K562 (cell line): ENCODE measurements at places on chromosomes 7 and 10. TPM values are rescaled to one million over a fixed set of nuclear protein-coding genes. Genes with fewer than 3 reads are reported as not detected.

AS3MT gene
- 0.25 and 0.29 TPM in 2 replicates for total RNA-seq

POLR2J2 gene
- total RNA-seq = 11.6 and 13.6 TPM in 2 replicates

GRCh38 chr10:68111584-68111983, 2.3 kb downstream of the MYPN start:
- H3K27ac ChIP-seq = no peak overlapping the region
- H3K4me1 ChIP-seq = no peaks in the 10 kb centered on the region
- DNase-seq = no peak
- H3K36me3 ChIP-seq = no peaks in the 10 kb centered on the region

LRIT1 gene
- not detected in 2 replicates for total RNA-seq

POM121C gene
- total RNA-seq = 88.2 and 93.4 TPM in 2 replicates

CYP3A7 gene
- not detected in 2 replicates for total RNA-seq

DNA sequence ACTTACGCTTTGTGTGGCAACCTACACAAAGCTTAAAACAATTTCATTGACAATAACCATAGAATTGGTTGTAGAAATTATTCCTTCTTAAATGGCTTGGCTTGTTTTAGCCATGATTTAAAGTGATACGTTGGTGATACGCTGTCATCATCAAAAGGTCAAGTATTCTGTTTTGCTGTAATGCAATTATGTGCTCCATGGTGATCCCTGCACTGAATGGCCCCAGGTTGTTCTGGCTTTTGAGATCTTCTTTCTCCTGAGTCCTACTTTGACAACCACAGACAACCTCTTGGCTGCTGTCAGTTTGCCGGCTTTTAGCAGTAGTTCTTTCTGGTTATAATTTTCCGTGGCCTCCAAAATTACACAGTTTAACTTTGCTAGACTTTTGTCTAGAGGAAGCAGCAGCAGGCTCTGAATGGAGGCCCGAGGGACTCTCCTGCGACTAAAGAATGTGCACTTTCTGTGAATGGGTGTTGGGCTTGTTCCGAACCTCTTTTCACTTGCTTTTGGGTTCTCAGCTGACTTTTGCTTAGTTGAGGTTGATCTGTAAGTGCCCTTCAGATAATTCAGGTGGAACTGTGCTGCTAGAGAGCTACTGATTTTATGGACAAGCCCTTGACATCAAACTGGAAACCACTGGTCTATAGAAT, 104.7 kb downstream of the TMEM178B start:
- H3K4me3 ChIP-seq = no peak overlapping the region
- no peak overlapping the region for H3K27ac ChIP-seq
- DNase-seq = no peak
- H3K36me3 ChIP-seq = no peaks in the 10 kb centered on the region
- H3K4me1 ChIP-seq = no peaks in the 10 kb centered on the region

ASB13 gene
- total RNA-seq = 28.8 and 33.2 TPM in 2 replicates

GRCh38 chr10:96860631-96861277, 28.7 kb downstream of the LCOR start:
- H3K27me3 ChIP-seq = no peaks in the 10 kb centered on the region
- no peak overlapping the region for H3K4me3 ChIP-seq
- H3K4me1 ChIP-seq = peaks cover 17% of the 10 kb centered on the region; the same call in 2 of the 3 replicates

- DNase-seq = no peak
- H3K4me3 ChIP-seq = no peak overlapping the region
- H3K36me3 ChIP-seq = no peaks in the 10 kb centered on the region
- H3K27me3 ChIP-seq = no peaks in the 10 kb centered on the region; the same call in 2 of the 3 replicates
- H3K27ac ChIP-seq = no peak overlapping the region
These were observed 304.5 kb upstream of the IMMP2L start for GRCh38 chr7:111866787-111867186.

- no peak for DNase-seq
- no peak overlapping the region for H3K4me3 ChIP-seq
- H3K36me3 ChIP-seq = no peaks in the 10 kb centered on the region
- H3K27me3 ChIP-seq = no peaks in the 10 kb centered on the region
- H3K4me1 ChIP-seq = no peaks in the 10 kb centered on the region
- no peak overlapping the region for H3K27ac ChIP-seq
These were observed 329.7 kb upstream of the POM121L12 start for GRCh38 chr7:52705768-52706167.

DNA sequence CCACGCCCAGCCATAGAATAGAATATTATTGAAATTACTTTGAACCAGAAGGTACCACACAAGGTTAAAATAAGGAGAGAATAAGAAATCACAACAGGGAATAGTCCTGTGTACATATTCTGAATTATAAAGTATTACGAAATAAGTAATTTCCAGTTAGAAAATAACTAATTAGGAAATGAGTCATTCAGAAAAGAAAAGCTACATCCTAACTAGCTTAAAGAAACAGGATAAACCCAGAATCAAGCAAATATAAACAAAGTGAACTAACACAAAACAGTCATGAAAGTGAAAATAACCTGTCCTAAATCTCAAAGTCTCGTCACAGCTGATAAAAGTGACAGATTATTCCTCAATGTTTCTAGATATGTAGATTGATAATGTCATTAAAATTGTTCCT, 74.8 kb upstream of the NEBL start:
- H3K4me1 ChIP-seq = no peaks in the 10 kb centered on the region
- DNase-seq = no peak
- no peak overlapping the region for H3K4me3 ChIP-seq
- H3K27ac ChIP-seq = no peak overlapping the region
- no peaks in the 10 kb centered on the region for H3K27me3 ChIP-seq

GRCh38 chr10:66799474-66799873, 126.4 kb upstream of the LRRTM3 start:
- H3K4me1 ChIP-seq = no peaks in the 10 kb centered on the region
- no peak for DNase-seq
- no peak overlapping the region for H3K4me3 ChIP-seq
- H3K36me3 ChIP-seq = no peaks in the 10 kb centered on the region
- H3K27me3 ChIP-seq = no peaks in the 10 kb centered on the region

DNA sequence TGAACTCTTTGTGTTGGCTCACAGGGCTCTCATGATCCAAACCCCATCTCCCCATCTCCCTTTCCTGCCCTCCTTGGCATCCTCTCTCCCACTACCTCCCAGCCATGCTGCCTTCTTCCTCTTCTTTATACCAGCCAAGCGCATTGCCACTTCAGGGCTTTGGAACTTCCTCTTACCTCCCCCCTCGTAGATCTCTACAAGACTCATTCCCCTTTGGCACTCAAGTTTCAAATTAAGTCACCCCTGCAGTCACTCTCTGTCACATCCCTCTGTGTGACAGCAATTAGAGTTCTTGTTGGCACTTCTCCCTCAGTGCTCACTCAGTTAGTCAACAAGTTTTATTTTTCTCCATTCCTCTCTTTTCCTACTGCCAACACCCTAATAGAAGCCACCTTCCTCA, 20.8 kb upstream of the NRP1 start:
- no peak for DNase-seq
- H3K4me1 ChIP-seq = no peaks in the 10 kb centered on the region
- no peaks in the 10 kb centered on the region for H3K36me3 ChIP-seq
- H3K27ac ChIP-seq = no peak overlapping the region
- H3K4me3 ChIP-seq = no peak overlapping the region

DNA sequence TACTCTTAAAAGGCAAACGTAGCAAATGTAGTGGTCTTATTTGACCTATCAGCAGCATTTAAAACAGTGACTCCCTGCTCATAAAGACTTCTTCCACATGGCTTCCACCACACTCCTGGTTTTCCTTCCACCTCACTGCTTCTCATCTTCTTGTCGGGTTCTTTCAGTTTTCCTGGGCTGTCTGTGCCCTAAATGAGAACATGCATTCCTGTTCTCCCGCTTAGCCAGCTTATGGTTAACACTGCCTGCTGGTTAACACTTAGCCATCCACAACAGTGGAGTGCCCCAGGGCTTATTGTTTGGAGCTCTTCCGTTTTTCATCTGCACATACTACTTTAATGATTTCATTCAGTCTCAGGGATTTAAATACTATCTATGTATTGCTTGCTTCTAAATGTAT, 34.3 kb upstream of the EXOC6 start:
- H3K4me1 ChIP-seq = peaks cover 3% of the 10 kb centered on the region; the same call in 2 of the 3 replicates
- H3K27me3 ChIP-seq = no peaks in the 10 kb centered on the region
- H3K27ac ChIP-seq = no peak overlapping the region
- H3K36me3 ChIP-seq = no peaks in the 10 kb centered on the region

- peaks cover 46% of the 10 kb centered on the region for H3K27me3 ChIP-seq
- no peaks in the 10 kb centered on the region for H3K36me3 ChIP-seq
- H3K27ac ChIP-seq = no peak overlapping the region
- H3K4me1 ChIP-seq = no peaks in the 10 kb centered on the region
- peak; percentile 45 for DNase-seq
These were observed 16.2 kb upstream of the PAX2 start for GRCh38 chr10:100728928-100729861.

DNA sequence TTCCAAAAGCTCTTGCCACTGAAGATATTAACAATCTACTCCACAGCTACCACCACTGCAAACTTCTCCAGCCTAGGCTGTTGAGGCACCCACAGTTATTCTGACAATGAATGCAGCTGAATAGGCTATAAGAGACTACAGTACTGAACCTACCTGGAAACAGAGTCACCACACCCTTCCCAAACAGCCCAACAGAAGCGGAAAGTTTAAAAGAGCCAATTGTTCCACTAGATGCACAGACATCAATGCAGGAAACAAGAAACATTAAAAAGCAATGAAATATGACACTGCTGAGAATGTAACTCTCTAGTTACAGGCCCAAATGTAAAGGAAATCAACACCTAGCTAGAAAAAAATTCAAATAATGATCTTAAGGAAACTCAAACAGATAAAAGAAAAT, 64.5 kb upstream of the PLA2G12B start:
- peaks cover 56% of the 10 kb centered on the region for H3K36me3 ChIP-seq

DNA sequence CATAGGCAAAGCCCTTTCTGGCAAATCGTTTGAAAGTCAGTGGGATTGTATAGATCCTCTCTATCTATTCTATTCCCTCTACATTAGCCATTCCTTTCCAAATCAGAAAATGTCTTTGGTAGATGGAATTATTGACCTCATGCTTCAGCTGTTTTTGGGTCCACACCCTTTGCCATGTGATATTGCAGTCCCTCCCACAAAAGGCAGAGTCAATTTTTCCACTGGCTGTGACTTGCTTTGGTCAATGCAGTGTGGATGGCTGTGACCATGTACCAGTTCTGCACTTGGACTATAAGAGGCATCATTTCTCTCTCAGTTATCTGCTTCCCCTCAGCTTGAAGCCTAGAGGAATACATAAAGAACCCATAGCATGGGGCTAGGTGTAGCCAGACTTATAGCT, 332.9 kb downstream of the PTEN start:
- H3K36me3 ChIP-seq = no peaks in the 10 kb centered on the region
- H3K4me1 ChIP-seq = no peaks in the 10 kb centered on the region
- no peaks in the 10 kb centered on the region for H3K27me3 ChIP-seq
- H3K4me3 ChIP-seq = no peak overlapping the region
- H3K27ac ChIP-seq = no peak overlapping the region
- no peak for DNase-seq

DNA sequence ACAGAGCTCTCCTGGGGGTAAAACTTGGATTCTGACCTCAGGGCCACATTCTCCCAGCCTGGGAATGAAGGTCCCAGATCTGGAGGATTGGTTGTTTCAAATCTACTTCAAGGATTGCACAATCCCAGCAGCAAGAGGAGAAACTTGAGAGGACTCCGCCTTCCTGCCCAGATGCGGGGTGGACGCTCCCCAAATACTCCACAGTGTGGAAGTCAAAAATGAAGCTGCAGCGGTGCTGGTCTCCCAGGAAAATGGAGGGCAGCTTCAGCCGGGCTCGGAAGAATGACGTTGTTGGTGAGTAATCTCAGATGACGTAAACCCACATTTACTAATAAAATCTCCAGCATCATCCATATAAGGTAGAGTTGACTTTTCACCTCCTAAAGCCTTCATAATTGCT, 31.5 kb upstream of the PPP2R2D start:
- H3K27me3 ChIP-seq = peaks cover 16% of the 10 kb centered on the region; the same call in 2 of the 3 replicates
- H3K4me3 ChIP-seq = no peak overlapping the region
- H3K4me1 ChIP-seq = no peaks in the 10 kb centered on the region; the same call in 1 of the 2 replicates
- no peak overlapping the region for H3K27ac ChIP-seq
- no peak for DNase-seq

DNA sequence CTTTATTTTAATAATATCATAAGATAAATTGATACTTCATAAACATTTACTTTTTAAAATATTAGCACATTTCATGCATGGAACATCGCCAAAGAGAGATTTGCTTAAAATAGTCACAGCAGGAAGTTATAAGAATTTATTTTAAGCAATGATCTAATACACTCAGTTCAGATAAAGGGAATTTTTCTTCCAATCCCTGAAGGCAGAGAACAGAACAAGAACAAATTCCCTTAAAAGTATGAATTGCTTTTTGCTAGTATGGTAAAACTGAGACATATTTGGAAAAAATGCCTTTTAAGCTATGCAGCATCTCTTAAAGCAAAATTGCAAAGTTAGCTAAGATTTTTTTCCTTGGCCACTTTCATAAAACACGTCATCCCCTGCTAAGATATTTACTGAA, 91.0 kb downstream of the SEMA3D start:
- H3K27ac ChIP-seq = no peak overlapping the region
- no peaks in the 10 kb centered on the region for H3K36me3 ChIP-seq
- no peaks in the 10 kb centered on the region for H3K27me3 ChIP-seq
- no peak for DNase-seq
- H3K4me1 ChIP-seq = no peaks in the 10 kb centered on the region

DNA sequence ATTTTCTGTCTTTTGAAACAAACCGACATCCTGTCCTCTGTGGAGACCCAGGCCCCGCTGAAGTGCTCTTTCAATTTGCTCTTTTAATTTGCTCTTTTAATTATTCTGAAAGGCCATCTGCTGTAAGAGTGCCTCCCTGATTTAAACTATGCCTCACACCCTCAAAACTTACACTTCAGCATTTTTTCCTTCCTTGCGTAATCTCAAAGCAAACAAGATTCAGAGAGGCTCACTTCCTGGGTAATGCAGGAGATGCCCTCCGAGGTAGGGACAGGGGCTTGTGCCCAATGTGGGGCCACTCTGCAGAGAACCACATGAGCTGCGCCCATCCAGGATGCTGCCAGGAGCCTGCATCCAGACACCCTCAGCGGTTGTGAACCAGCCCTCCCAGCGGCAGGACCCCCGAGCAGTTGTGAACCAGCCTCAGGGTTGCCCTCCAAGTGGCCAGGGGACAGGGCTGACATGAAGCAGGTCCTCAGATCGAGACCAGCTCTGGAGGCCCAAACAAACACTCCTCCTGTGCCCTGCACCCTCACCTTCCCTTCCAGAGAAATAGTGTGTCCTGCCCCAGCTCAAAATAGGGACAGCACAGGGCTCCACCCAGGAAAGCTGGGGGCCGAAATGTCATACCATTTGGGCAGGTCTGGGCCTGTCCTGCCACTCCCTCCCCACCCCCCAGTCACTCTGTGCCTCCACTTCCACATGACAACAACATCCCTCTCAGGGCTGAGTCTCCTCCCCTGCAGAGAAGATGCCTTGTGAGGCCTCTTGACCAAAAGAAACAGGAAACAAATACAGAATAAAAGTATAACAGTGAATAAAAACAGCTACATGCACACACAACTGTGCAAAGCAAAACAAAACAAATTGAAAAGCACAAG, 190.4 kb downstream of the PTPRN2 start:
- H3K36me3 ChIP-seq = no peaks in the 10 kb centered on the region
- no peaks in the 10 kb centered on the region for H3K4me1 ChIP-seq
- H3K4me3 ChIP-seq = no peak overlapping the region
- no peak overlapping the region for H3K27ac ChIP-seq
- no peak for DNase-seq

SLC18A3 gene
- total RNA-seq = not detected in 2 replicates

ZNF804B gene
- total RNA-seq = 0.04 and 0.07 TPM in 2 replicates

GIMAP4 gene
- 0.16 and 0.42 TPM in 2 replicates for total RNA-seq

NUTM2A gene
- total RNA-seq = 1.6 and 2.8 TPM in 2 replicates

GRB10 gene
- total RNA-seq = 77.7 and 88.5 TPM in 2 replicates

- H3K4me3 ChIP-seq = no peak overlapping the region
- no peak for DNase-seq
- H3K4me1 ChIP-seq = peaks cover 64% of the 10 kb centered on the region
- H3K27ac ChIP-seq = peak overlapping the region; percentile 81
- no peaks in the 10 kb centered on the region for H3K27me3 ChIP-seq
- peaks cover 3% of the 10 kb centered on the region; the same call in 1 of the 3 replicates for H3K36me3 ChIP-seq
These were observed 12.8 kb downstream of the SNX8 start for GRCh38 chr7:2301511-2301863.
